ENCODE measurements at places on chromosomes 6 and 20. TPM values are rescaled to one million over a fixed set of nuclear protein-coding genes. Genes with fewer than 3 reads are reported as not detected.

- no peak for DNase-seq
Observed at GRCh38 chr6:33770124-33770832, 18.7 kb downstream of the LEMD2 start.

Gene R3HDML
- not detected for total RNA-seq

GRCh38 chr6:12113190-12113577, 101.1 kb downstream of the HIVEP1 start:
- DNase-seq, result no peak

GRCh38 chr20:25408170-25408547, 686 bp downstream of the GINS1 start:
- DNase-seq, result no peak

- no peak for DNase-seq
Observed at GRCh38 chr20:62772103-62772611, 24.1 kb upstream of the MRGBP start.

Gene PROCR
- total RNA-seq, result not detected

Gene ABHD16B
- total RNA-seq, result not detected

GRCh38 chr6:138944412-138944811, 43.6 kb downstream of the REPS1 start:
- no peak for DNase-seq

DNA sequence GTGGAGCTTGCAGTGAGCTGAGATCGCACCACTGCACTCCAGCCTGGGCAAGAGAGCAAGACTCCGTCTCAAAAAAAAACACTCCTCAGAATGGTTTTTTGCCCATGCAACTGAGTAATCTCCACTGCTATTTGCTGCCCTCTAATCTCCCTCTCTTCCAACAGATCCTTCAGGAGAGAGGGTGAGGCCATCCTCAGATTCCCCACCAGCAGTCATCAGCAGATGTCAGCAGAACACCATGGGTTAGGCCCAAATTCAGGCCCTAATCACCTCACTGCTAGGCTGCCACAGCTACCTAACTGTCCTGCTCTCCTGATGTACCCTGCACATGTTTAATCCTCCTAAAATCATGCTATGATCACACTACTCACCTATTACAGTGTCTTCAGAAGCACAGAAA, 63.2 kb upstream of the BEND6 start:
- DNase-seq, result no peak

Gene ZNF337
- total RNA-seq, result 18.8 TPM

All from neural crest cell (in vitro differentiated cells).